Activated T-cell treated with anti-CD3 and anti-CD28 coated beads, Interleukin-2, amount 50 U/mL, for 48 hours (primary cell): ENCODE measurements at places on chromosomes 12 and 14.

DNA sequence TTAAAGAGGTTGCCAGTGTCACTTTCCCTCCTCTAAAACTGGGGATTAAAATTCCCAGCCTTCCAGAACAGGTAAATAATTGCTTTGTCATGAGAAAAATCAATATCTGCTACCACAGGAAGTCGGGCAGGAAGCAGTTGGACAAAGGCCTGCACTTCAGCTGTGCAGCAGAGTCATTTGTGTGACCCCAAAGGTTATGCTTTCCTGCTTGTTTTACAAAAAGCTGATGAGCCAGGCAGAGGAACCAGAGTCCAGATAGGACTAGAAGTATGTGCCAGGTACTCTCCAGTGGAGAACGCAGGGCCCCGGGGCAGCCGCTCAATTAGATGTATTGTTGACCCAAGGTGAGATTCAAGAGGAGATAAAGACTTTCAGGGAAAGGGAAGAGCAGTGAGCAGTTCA is 117.1 kb upstream of the FRMD6 start:
- no peak for DNase-seq

- no peak for DNase-seq
Measured at GRCh38 chr14:34078117-34078743, 127.4 kb upstream of the EGLN3 start.

DNA sequence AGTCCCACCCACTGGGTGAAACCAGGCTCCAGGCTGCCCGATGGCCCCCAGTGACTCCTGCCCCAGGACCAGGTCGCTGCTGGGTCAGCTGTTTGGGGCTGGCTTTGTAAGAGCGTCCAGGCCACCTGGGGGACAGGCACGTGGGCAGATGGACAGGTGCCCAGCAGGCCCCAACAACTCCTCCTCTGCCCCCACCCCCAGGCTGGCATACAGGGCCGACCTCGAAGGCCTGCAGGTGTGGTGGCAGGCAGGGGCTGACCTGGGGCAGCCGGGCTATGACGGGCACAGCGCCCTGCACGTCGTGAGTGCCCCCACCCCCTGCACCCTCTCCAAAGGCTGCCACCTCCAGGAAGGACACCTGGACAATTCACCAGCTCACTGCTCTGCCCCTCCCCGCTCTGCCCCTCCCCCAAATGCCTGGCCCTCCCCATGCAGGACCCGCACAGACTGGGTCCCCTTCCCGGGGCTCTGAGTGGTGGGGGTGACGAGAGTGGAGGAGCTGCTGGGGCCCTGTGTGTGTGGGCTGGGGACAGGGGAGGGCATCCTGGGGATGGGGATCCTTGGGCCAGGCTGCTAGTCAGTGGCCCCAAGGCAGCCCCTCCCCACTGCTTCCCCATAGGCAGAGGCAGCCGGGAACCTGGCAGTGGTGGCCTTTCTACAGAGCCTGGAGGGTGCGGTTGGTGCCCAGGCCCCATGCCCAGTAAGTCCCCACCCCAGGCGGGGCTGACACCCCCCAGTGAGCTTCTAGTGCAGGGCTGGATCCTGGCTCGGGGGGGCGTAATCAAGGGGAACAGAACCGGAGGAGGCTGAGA is 26.0 kb downstream of the ASPG start:
- no peak for DNase-seq

- DNase-seq, result no peak
Measured at GRCh38 chr14:104573930-104574329, 5.6 kb upstream of the C14orf180 start.

DNA sequence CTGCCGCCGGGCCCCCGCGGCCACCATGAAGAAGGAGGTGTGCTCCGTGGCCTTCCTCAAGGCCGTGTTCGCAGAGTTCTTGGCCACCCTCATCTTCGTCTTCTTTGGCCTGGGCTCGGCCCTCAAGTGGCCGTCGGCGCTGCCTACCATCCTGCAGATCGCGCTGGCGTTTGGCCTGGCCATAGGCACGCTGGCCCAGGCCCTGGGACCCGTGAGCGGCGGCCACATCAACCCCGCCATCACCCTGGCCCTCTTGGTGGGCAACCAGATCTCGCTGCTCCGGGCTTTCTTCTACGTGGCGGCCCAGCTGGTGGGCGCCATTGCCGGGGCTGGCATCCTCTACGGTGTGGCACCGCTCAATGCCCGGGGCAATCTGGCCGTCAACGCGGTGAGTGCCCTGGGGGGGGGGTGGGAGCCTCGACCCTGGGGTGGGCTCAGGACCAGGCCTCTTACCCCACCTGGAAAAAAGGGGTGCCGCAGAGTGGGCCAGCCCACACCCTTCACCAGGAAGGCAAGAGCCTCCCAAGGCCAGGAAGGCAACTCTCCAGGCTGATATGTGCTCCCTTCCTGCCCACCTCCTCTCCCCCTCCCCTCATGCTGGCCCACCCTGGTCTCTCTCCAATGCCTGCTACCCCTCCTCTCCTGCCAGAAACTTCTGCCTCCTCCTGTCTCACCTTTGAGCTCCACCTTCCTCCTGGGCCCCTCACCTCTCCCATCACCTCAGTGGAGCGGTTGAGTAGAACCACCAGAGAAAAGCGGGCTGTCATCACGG is 507 bp downstream of the AQP5 start:
- no peak for DNase-seq
